Osteocyte (in vitro differentiated cells): ENCODE measurements at places on chromosomes 5 and 9.

DNA sequence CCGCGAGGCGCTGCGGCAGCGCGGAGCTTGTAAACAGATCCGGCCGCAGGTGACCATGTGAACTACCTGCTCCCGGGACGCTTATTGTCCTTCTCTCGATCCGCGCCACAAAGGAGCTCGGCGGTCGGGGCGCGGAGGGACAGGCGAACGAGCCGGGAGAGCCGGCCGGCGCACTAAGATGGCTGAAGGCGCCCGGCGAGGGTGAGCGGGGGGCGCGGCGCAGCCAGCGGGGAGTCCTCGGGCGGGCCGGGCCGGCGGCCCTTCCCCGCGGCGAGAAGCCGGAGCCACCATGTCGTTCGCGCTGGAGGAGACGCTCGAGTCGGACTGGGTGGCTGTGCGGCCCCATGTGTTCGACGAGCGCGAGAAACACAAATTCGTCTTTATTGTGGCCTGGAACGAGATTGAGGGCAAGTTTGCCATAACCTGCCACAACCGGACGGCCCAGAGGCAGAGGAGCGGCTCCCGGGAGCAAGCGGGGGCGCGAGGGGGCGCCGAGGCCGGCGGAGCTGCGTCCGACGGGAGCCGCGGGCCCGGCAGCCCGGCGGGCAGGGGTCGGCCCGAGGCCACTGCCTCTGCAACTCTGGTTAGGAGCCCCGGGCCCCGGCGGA lies 535 bp downstream of the JMY start:
- peak; percentile 85 for DNase-seq

GRCh38 chr9:107807183-107807582 lies 317.6 kb upstream of the KLF4 start:
- no peak for DNase-seq

DNA sequence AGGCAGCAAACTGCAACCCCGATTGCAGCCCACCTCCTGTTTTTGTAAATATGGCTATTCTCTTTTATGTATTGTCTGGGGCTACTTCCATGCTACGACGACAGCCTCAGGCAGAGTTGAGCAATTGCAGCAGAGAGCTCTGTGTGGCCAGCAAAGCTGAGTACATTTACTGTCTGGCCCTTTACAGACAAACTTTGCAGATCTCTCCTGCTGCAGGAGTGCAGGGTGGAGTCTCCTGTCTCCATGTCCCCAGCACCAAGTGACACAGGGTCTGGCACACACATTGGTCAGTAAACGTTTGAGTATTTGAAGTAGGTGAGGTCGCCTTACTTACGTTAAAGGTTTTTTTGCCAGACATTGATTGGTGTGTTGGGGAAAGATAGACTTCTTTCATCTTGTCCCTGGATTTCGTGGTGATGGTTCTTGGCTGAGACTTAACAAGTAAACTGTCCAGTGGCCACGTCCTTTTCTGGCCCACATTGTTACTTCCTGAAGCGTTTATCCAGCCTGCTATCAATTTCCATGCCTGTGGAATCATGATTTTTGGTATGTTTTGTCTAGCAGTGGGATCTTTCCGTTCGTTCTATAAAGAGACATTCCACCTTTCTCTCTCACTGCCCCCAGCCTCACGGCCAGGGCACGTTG lies 27.2 kb downstream of the PRRC2B start:
- no peak for DNase-seq

DNA sequence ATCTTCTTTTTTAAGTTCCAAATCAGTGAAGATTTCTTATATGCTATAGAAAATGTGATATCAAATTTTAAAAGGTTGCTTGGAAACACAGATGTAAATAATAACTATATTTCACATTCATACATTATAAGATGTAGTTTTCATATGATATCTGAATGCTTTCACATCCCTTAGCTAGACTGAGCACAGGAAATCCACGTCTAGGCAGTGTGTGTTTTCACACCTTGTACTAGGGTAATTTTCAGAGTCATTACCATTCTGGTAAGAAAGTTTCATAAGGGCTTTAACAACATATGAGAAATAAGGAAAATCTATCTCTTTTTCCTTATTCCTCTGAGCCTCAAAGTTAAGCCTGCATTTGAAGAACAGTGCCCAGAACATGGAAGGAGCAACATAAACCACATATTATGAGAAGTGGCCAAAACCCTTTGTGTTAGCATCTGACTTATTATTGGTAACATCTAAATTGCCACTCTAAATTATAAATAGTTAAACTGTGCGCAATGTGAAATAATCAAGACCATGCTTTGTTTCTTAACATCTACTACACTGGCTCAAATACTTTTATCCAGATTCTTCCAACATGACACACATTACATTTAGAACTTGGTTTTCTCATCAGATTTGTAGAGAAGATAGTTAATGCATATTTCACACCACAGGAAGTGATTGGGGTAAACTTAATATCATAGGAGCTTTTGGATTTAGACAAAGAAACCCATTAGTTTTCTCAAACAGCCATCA lies 113.3 kb downstream of the PPP2R2B start:
- no peak for DNase-seq

- no peak for DNase-seq
Measured at GRCh38 chr9:32251539-32251938, 132.9 kb upstream of the ACO1 start.

DNA sequence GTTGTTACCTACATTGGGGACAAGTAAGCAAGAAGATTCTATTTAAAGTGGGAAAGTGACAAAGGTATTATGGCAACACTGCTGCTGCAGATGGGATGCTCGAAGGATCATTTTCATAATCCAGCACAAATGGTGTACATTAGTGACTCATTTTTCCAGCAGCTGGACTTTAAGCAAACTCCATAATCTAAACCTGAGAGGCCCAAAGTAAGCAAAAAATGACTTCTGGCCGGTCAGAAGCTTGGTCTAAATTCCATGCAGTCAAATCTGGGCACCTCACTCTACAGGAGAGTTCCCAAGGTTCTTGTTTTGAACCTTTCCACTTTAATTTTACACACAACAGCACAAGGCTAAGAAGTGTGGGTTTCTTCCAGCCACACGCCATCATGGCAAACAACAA lies 43.6 kb upstream of the TRAF1 start:
- DNase-seq, result no peak

DNA sequence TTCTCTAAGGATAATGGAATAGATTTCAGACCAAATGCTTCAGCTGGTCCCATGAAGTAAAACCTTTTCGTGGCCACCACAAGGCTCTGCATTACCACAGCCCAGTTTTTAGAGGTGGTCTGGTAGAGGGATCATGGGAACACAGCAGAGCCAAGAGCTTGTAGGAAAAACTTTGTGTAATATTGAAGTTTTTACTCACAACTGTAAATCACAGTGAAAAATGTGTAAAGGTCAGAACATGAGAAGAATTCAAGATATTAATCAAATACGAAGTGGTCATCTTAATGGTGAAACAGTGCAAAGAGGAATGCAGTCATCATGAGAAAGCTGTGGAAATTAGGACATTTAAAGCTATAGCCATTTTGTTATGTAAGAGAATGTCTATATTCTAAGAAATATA lies 197.5 kb downstream of the NPR3 start:
- DNase-seq, result no peak

GRCh38 chr5:16723821-16724220 lies 107.0 kb upstream of the RETREG1 start:
- DNase-seq, result no peak

DNA sequence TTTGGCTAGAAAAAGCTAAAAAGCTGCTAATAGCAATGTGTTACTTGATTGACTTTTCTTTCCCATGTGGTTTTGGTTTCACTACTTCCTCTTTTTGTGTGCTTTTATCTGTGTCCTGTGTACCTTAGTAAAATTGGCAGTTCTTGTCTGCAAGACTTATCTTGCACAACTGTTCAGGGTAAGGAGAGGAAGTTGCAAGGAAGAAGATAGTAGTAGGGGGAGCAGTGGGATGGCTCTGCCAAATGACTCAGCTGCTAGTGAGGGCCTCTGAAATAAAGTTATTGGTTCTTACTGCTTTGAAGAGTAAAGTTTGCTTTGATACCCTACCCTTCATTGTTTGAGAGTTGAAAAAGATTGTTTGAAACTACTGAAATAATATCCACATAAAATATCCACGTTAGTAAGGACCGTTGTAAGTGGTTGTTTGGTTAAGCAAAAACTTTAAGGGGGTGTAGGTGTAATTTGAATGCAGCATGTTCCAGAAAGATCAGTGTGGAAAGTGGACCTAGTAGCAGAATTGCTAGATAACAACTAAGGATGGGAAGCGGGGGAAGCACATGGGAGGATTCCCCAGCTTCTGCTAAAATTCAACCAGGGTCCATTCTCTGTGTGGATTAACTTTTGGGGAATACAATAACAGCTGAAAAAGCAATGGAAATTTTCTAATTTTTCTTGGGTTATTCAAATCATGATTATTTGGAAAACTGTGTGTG lies 123.5 kb downstream of the SCAMP1 start:
- no peak for DNase-seq

- DNase-seq, result no peak
Measured at GRCh38 chr5:139388198-139388821, 1.4 kb downstream of the MZB1 start.

- DNase-seq, result no peak
Measured at GRCh38 chr9:92663951-92664350, 6.0 kb downstream of the IPPK start.

GRCh38 chr5:1987471-1987870 lies 104.7 kb upstream of the IRX4 start:
- DNase-seq, result peak; percentile 36

DNA sequence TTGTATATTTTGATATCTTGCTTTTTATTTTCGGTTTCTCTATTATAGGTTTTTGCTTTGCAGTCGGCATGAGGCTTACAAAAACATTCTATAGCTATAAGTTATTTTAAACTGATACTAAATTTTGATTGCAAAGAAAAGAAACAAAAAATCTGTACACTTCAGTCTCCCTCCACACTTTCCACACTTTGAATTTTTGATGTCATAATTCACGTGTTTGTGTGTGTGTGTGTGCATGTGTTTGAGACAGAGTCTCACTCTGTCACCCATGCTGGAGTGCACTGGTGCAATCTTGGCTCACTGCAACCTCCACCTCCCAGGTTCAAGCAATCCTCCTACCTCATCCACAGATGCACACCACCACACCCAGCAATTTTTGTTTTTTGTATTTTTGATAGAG lies 124.9 kb downstream of the MRPS30 start:
- no peak for DNase-seq

- DNase-seq, result no peak
Measured at GRCh38 chr5:177396078-177396477, 4.4 kb downstream of the PFN3 start.

DNA sequence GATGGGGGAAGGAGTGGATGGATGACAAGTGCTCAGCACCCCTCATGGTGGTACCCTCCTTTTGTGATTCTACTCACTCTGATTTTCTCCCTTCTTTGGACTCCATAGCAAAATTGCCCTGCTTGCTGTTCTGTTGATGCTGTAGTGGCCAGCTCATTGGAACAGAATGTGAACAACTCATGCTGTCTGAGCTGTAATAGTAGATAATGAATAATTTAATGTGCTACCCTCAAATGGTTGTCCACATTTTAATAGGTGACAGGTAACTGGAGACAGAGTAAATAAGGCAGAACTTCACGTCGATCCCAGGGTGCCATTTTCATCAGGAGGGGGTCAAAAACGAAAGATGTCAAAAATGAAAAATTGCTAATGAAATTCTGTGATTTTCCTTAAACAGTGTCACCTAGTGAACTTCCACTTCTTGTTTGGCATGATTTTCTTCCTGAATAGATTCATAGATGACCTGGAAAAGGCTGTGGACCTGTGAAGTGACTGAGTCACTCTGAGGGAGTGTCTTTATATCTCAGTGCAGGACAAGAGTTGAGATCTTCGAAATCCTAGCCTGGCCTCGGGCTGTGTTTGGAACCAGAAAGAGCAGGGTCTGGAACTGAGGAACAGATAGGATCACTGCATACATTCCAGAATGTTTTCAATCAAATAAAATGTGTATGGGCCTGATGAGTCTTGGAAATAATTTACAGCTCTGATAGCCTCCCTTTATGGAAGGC lies 270.2 kb downstream of the PSAT1 start:
- DNase-seq, result no peak

GRCh38 chr5:149134778-149135500 lies 6.4 kb upstream of the ABLIM3 start:
- no peak for DNase-seq

- DNase-seq, result no peak
Measured at GRCh38 chr5:159448841-159449407, 118.6 kb upstream of the IL12B start.

GRCh38 chr9:68727636-68728035 lies 22.6 kb downstream of the PIP5K1B start:
- DNase-seq, result no peak

- DNase-seq, result no peak
Measured at GRCh38 chr5:13831351-13831750, 113.1 kb downstream of the DNAH5 start.

DNA sequence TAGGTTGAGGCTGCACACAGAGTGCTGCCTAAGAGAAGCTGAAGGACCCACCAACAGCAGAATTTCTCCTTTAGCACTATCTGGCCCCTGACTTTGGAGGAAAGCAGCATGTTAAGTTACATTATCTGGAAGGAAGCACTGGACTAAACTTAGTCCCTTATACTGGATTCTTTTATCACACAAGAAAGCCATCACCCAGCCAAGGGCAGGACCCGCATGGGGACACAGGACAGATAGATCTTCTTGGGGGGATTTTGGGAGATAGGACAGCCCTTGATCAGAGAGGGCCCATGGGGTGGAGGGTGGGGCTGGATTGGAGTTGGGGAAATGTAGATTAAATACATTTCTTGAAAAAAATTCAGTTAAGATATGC lies 14.4 kb downstream of the ANKRD33B start:
- no peak for DNase-seq

DNA sequence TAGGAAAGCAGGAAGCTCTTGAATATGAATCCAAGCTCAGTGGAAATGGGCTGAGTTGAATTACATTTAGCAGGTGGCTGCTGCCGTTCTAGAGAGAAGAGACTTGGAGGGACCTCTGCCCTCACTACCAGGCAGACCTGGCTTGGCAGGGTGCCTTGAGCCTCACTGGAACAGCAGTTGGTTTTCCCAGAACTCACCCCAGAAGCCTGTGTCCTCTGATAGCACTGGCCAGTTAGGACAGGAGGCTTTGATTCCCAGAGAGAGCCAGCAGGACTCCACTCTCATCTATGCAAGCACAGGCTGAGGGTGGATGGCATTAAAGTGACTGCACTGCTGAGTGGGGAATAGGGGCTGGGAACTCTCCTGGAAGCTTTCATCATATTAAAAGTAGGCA lies 54.8 kb downstream of the PWWP2A start:
- no peak for DNase-seq

DNA sequence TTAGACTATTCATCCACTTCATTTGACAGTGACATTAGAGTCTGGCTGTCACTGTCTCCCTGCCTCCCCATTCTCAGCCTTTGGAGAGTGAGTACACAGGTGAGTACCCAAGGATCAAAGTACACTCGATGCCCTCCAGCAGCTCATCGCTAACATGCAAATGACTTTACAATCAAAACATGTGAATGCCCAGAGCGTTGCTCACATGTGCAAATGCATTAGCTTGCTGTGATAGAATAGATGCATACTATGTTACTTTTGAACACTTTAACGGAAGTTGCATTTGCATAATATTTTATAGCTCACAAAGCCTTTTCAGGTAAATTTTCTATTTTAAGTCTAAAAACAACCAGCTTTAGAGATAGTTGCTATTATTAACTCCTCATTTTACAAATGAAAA lies 107.6 kb downstream of the SYK start:
- no peak for DNase-seq
